T1000 (cell line): ENCODE measurements at places on chromosomes 11 and 22.

GRCh38 chr22:29224859-29225410 is 19.2 kb downstream of the EMID1 start:
- no peak for DNase-seq

- no peak for DNase-seq
These were observed 43.1 kb downstream of the CSNK2A3 start for GRCh38 chr11:11309906-11310305.

GRCh38 chr22:37930952-37931440 is 22.4 kb downstream of the C22orf23 start:
- DNase-seq = no peak

DNA sequence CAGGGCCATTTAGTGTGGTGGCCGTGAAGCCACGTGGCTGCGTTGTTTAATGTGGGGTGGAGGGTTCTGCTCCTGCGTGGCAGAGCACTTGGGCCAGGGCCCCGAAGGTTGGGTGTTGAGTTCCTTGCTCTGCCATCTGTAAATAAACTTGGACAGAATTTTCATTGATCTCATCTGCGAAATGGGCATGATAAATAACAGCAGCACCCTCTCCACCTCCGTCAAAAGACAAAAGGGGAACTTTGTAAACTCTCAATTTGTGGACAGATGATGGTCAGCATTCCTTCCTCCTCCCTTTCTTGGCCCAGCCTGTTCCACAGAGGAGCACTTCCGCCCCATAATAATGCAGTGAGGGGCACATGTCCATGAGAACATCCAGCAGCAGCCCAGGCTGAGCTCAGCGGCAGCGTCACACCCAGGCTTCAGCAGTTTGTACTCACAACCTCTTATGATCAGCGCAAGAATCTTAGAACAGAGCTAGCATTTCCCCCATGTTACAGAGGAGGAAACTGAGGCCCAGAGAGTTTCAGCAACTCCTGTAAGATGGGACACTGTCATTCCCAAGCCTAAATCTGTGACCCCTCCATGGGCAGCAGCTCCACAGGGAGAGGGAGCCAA is 874.5 kb downstream of the BRD1 start:
- DNase-seq = no peak

DNA sequence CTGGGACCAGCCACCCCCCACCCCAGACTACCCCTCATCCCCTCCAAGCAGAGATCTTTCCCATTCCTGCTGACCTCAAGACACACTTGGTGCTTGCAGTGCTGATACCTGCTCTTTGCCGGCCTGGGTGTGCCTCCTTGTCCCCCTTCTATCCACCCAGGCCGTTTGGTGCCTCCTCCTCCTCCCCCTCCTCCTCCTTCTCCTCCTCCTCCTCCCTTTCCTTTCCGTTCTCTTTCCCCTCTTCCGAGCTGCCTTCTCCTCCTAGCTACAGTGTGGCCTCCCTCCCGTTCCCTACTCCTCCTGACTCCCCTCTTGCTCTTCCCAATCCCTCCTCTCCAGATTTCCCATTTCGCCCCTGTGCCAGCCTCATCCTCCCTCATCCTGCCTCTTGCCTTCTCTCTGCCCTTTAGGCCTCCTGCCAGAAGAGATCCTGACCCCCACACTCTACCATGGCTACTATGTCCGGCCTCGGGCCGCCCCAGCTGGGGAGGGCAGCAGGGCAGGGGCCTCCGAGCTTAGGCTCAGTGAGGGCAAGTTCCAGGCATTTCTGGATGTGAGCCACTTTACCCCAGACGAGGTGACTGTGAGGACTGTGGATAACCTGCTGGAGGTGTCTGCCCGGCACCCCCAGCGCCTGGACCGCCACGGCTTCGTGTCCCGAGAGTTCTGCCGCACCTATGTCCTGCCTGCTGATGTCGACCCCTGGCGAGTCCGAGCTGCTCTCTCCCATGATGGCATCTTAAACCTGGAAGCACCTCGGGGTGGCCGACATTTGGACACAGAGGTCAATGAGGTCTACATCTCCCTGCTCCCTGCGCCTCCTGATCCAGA is 712 bp downstream of the HSPB2 start:
- no peak for DNase-seq

GRCh38 chr22:41862530-41863266 is 29.8 kb downstream of the SREBF2 start:
- DNase-seq = no peak

DNA sequence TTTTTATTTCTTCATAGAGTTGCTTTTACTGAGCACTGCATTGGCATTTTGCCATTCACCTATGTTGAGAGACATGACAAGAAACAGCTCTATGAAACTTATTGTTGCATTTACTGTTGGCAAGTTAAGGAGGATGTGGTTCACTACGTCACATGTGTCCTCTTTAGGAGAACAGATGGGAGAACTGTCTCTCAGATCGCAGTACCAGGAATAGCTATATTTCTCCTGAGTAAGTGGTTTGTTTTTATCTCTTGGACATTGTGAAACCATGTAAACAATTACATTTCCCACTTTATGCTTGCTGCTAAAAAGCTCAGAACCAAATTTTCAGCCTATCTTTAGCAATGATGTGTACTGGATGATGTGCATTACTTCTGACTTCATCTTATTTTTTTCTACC is 34.8 kb upstream of the PSMA1 start:
- no peak for DNase-seq

- DNase-seq = no peak
These were observed 179.6 kb upstream of the PDGFD start for GRCh38 chr11:104343578-104343977.

DNA sequence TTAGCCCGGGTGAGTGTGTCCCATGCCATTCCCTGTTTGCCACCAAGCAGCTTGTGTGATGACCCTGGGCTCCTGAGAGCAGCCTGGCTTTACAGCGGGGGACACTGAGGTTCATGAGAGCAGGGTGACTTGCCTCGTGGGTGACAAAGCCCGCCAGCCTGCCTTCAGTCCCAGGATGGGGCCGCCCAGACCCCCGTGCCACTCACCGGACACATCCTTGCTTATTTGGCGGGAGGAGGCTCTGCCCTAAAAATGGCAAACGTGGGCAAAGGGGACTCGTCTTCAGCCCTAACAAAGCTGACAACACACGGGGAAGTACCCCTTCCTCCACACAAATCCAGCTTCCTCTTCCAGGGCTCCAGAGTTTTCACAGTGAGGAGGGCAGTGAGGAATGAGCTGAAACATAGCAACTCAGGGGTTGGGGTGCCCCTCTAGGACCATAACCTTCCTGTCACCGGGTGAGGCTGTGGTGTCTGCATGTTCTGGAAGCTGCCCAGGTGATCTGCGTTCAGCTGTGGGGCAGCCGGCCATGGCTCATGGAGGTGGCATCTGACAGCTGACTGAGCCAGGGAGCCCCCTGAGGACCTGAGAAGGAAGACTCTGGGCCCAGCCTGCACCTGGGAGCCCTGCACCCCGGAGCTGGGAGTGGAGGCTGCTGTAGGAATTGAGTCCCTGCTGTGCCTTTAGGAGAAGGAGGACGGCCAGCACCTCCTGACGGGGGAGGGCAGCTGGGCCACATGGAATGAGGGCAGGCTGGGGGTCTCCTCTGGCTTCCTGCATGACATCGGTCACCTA is 16.7 kb downstream of the RIBC2 start:
- no peak for DNase-seq

- DNase-seq = no peak
These were observed 14.2 kb downstream of the AP5B1 start for GRCh38 chr11:65766535-65766934.

- no peak for DNase-seq
These were observed 196.2 kb downstream of the TBC1D22A start for GRCh38 chr22:46958658-46959057.

GRCh38 chr11:8023831-8024555 is 36.9 kb downstream of the EIF3F start:
- DNase-seq = no peak

GRCh38 chr11:71221201-71221600 is 31.2 kb downstream of the SHANK2 start:
- DNase-seq = no peak

- DNase-seq = no peak
These were observed 23.7 kb downstream of the HTR3A start for GRCh38 chr11:113998574-113998973.

DNA sequence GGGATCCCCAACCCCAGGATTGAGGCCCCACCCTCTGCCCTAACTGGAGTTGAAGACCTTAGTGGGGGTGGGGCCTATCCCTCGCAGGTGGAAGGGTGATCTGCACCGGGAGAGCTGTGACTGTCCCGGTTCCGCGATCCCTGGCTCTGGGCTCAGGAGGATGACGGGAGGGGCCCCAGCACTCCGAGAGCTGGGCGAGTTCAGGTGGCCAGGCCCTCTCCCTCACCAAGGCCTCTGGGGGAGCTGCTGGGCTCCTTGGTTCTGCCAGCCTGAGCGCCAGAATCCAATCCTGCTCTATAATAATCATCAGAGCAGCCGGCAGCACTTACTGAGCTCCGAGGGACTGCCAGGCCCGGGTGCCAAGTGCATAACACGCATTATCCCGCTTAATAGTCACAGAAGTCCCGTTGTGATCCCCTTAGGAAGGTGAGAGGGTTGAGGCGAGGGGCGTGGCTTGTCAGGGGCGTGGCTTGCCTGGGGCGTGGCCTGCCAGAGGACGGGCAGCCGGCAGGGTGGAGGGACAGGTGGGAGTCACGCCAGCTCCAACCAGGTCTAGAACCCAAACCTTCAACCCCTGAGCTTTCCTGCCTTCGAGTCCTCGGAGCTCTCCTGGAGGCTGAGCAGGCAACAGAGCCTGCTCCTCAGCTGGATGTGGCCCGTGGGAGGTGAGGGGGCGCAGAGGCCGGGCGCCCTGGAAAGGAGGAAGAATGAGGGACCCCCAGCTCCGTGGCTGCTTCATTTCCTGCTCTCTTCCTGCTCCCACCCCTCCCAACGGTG is 7.3 kb upstream of the SYT7 start:
- DNase-seq = no peak

- no peak for DNase-seq
These were observed 6.1 kb downstream of the SREBF2 start for GRCh38 chr22:41838842-41839618.

- no peak for DNase-seq
These were observed 106.8 kb downstream of the UVRAG start for GRCh38 chr11:75921808-75922207.

DNA sequence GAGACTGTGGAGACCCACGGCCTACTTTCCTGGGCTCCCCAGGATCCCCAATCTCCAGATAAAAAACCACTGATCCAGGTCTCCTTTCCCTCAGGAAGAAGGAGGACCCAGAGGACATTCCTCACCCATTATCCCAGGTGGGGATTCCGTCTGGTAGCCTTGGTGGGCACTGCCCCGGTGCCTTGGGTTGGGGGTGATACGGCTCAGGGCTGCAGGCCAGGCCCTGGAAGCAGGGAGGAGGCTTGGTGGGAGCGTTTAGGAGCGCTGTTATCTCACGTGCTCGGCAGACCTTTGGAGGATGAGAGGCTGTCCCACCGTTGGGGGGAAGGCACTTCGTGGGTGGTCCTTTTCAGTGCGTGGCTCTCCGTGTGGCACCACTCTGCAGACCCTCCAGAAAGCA is 926.3 kb downstream of the BRD1 start:
- no peak for DNase-seq

- peak; percentile 86 for DNase-seq
These were observed 39.1 kb upstream of the SHISAL1 start for GRCh38 chr22:44351685-44352377.

- DNase-seq = no peak
These were observed 90.2 kb downstream of the PLEKHA7 start for GRCh38 chr11:16923987-16924386.
